ENCODE measurements at places on chromosomes 6 and 20.

GRCh38 chr6:168331058-168331457 is 11.5 kb upstream of the DACT2 start:
- no peak for DNase-seq

DNA sequence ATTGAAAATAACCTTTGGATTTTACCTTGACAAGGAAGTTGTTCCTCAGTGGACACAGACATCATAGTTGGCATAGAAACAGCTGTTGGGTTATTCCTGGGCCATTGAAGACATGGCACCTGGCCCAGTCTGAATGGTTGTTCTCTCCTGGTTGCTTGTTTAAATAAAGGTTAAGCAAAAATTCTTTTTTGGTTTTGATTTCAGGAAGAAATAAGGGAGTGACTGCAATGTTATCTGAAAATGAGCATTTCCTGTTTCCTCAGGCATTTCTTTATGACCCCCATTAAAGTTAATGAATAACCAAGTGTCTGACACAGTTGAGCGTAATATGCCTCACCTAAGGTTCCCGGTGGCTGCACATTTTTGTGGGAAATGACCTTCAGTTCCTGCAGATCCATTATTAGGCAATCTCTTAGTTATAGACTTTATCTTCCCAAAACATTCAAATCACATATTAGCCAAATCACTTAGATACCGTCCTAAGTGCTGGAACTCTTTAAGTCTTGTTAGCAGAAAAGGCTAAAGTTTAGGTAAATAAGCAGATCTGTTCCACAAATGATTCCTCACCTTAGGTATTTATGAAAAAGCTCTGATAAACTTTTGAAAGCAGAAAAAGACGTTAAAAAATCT is 648.7 kb upstream of the FLRT3 start:
- DNase-seq = no peak

DNA sequence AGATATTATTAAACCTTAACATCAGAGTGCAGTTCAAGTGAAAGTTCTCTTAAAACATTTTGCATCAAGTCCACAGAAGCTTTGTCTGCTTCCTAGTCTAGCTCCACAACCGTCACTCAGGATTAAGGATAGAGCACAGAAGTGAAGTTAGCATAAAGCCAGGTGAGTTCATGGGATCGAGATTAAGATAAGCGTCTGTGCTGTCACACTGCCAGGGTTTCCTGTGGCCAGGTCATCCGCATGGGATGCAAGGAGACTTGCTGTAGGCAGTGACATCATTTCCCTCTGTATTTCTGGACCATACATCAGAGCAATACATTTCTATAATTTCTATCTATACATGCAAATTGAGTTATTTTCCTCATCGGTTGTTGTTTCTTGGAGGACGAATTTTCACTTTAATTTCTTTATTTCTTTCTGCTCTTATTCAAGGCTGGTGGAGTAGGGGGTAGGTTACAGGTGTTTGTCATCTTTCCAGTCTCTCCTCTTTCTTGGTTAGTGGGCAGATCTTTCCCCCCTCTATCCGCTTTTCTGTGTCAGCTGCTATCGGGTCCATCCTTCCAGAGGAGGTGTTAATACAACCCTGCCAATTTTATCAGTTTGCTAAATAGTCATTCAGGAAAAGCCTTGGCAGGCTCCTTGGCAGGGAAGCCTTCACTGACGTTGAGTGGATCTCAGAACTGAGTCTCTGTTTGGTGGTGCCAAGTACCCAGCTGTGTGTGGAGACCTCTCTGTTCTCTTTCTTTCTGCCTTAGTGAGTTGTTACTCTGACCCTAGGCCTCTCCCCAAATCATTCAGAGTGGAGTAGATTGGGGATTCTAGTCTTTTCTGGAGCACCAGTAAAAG is 307.6 kb upstream of the MAP3K7 start:
- DNase-seq = no peak

GRCh38 chr20:18589941-18590674 is 2.3 kb downstream of the DTD1 start:
- no peak for DNase-seq

DNA sequence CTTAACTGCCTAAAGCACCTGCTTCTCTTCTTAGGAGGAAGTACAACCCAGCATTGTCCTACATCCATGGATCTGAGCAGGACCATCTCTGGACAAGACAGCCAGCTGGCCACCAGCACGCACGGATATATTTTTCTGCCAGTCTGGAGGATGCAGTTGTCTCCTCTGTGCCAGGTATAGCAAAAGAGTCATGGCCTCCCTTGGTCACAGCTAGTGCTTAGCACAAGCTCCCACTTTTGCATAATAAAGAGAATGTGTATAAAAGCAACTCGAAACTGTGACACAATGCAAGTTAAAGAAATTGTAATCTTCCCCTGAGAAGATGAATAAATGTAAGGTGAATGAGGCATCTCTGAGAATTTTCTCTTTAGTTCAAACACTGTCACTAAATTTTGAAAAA is 267.8 kb upstream of the MANEA start:
- DNase-seq = no peak

Data from GM06990 (cell line).